ENCODE measurements at places on chromosomes 16 and 17.

GRCh38 chr17:550463-551180 is 164.0 kb downstream of the VPS53 start:
- DNase-seq: no peak

- DNase-seq: no peak
Observed at GRCh38 chr17:71330099-71330375, 790.8 kb upstream of the SOX9 start.

GRCh38 chr16:83420206-83420760 is 387.5 kb upstream of the HSBP1 start:
- DNase-seq: no peak

DNA sequence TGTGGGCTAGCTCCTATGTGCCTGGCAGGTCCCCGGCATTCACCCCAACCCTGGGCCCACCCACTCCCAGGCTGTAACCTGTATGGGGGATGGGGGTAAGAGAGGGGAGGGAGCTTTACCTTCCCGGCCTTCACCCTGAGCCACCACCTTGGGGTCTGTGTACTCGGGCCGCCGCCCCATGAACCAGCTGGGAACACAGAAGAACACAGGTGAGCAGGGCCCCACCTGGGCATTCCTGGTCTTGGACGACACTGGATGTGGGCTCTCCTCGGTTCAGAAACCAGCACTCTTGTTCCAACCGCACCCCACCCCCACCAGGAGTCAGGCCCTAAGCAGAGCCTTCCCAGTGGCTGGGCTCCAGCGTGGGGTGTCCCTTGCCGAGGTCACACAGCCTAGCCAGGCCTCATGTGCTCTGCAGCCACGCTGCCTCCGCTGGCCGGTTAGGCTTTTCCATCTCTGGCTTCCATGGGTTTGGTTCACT is 18.8 kb downstream of the B9D1 start:
- DNase-seq: no peak

DNA sequence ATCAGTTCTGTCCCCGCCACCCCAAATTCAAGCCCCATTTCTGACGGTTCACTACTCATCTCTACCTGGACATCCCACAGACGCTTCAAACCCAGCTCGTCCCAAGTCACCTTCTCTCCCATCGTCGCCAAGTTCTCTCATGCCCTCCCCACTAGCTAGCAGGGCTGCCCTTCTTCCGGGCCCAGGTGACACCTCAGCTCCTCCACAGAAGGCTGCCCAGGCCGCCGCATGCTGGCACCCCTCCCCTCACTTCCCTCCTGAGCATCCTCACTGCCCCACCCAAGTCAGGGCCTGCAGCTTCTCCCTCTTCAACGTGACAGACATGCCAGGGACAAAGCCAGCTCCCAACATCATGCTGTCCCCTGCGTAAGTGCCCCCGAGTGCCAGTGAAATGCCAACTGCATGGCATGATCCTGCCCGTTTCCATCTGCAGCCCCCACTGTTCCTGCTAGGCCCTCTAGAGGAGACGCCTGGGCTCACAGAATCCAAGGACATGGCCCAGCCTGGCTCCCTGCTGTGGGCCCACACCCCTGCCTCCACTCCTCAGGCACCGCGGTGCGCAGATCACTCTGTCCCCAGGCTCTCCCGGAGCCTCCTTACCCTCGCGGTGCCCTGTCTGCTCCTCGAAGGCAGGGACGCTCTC is 5.9 kb downstream of the CYB561 start:
- DNase-seq: no peak

DNA sequence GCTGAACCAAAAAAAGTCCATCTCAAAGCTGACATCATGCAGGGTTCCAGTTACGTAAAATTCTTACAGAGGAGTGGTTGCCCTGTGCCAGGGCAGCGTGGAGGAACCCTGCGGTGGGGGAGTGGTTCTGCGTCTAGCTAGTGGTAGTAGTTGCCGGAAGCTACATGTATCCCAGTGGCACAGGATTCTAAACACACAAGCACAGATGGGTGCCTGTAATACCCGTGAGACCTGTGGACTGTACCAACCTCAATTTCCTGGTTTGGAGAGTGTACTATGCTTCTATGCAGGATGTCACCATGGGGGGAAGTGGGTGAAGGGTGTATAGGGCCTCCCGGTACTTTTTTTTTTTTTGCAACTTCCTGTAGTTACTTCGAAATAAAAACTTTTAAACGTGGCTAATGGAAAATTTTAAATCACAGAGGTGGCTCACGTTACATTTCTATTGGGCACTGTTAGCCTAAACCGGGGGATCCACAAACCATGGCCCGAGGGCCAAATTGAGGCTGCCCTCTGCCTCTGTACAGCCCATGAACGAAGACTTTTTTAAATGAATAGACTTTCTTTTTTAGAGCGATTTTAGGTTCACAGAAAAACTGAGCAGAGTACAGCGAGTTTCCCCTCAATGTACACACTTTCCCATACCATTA is 38.5 kb downstream of the TBC1D16 start:
- DNase-seq: no peak

DNA sequence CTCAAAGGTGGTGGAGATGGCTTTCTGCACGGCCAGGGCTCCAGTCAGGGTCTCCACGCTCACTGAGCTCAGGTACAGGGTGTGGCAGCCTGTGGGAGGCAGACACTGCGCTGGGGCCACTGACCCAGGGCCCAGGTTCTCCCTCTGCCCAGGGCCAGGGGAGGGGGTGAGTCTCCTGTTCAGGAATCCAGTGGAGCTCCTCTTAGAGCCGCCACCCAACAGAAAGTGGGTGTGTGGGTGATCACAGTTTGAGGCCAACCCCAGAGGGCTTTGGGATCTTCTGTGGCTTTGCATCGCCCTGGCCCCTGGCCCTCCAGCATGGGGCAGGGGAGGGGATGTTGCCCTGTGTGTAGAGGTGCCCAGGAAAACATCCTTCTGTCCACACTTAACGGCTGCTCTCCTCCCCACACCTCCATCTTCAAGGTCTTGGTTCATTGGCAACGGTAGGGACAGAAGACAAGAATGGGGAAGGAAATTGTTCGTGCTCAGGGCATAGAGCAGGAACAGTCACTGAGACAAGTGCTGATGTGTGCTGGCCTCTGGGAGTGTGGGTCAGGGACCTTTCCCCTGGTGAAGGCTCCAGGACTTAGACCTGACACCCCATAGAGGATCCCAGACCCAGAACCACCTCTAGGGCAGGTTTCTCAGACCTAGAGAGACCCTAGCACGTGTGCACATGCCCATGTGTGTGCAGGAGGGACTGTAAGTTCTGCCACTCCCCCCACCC is 21.5 kb downstream of the TNS4 start:
- no peak for DNase-seq

DNA sequence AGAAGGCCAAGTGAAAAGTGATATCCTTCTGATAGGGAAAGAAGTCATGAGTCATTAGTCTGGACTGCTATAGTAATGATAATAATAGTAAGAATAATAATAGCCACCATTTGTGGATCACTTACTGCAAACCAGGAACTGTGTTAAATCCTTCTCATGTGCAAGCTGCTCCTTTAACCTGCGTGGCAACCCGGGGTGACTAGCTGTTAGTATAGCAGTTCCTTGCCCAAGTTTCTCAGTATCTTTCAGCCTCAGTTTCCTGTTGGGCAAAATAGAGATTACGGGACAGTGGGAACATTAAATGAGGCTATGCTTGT is 129.5 kb downstream of the CDH13 start:
- DNase-seq: no peak

DNA sequence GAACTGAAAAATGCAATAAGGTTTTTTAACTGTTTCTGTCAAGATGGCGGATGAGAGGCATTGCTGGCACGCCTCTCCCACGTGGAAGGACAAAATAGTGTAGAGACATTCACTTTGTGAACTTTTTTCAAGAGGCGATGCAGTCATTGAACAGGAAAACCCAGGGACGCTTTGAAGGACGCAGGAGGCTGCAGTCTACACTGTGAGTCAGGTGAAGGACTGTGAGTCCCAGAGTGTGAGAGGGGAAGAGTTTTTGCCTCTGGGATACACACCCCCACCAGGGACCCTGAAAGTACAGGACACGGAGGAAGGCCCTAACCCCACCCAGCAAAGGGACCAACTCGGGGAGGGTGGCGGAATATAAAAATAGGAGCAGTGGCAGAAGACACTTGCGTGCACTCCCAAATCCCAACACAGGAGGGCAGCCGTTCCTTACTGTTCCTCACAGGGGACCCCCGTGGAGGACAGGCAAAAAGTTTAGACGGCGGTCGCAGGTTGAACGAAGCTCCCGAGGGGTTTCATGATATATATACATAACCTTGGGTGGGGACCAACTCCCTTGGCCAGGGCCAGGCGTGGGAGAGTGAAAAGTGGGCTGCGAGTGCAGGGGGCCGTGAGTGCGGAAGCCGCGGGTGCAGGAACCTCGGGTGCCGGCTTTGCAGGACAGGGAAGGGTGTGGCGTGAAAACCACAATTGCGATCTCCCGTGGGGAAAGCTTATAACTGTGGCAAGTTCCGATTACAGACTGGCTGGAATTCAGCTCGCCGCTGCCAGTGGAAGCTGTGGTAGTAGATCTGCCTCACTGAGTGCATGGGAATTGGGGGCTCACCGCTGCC is 82.0 kb upstream of the ALOX12 start:
- DNase-seq: peak; percentile 50

DNA sequence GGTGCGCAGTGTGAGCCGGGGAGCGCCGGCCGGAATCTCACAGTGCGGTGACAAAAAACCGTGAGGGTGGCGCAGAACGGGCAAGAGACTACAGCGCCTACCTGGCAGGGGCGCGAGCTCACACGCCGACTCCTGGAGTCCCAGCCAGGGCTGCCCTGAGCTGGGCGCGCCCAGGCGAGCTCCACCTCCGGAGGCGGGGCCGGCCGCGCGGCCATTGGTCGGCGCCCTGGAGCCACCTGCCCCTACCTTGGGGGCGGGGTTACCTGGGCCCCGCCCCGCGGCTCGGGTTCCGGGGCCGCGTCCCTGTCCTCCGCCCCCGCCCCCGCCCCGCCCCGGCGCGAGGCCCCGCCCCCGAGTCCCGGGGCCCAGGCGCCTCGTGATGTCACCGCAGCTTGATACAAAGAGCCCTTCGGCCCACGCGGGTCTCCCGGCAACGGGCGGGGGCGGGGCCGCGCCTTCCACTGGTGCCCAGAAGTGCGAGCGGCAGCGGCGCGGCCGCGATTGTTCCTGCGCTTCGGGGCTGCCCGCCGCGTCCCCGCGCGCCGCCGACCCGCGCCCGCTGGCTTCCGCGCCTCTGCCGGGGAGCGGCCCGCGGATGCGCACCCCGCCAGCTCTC is 96.3 kb downstream of the RAB11FIP4 start:
- peak; percentile 99 for DNase-seq

DNA sequence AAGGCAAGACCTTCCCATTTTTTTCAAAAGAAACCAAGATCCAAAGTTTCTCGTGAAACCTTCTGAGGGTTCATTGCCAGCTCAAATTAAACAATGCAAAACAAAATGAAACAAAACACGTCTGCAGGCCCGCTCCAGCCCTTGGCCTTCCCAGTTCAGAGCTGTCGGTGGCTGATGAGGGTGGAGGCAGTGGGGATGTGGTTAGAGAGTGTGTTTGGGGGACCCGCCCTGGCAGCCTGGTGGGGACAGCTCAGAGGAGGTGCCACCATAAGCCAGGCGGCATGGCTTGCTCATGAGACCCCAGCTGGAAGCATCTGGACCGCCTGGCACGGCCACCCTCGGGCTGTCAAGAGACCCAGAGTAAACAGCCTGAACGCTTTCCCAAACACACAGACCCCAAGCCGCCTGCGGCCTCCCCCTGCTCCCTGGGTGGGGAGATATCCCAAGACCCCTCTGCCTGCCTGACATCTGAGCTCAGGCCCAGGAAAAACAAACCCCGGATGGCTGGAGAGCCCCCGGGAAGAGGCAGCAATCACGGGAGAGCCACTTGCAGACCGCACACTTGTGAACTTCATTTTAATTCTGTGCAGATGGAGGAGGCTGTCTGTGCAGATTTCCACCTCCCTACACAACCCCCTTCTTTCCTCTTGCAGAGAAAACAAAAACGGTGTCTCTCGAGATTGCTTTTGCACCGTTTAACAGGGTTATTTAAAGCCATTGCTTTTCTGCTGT is 35.4 kb upstream of the LITAF start:
- no peak for DNase-seq

DNA sequence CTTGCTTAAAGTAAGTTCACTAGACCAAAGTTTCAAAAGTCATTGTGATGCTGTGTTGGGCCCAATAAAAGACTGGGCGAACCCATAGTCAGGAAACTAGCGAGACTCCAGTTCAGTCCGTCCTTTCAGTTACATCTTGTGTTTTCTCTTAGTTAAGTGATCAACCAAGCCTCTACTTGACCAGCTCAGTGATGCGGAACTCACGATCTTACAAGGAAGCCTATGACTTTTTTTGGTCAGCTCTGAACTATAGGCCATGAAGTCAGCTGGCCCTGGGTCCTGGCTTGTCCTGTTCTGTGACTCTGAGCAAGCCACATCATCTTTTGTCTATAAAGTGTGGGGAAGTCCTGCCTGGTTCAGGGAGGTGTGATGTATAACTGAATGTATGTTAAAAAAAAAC is 21.7 kb upstream of the WSCD1 start:
- no peak for DNase-seq

GRCh38 chr17:44065668-44066203 is 735 bp downstream of the LSM12 start:
- DNase-seq: no peak

DNA sequence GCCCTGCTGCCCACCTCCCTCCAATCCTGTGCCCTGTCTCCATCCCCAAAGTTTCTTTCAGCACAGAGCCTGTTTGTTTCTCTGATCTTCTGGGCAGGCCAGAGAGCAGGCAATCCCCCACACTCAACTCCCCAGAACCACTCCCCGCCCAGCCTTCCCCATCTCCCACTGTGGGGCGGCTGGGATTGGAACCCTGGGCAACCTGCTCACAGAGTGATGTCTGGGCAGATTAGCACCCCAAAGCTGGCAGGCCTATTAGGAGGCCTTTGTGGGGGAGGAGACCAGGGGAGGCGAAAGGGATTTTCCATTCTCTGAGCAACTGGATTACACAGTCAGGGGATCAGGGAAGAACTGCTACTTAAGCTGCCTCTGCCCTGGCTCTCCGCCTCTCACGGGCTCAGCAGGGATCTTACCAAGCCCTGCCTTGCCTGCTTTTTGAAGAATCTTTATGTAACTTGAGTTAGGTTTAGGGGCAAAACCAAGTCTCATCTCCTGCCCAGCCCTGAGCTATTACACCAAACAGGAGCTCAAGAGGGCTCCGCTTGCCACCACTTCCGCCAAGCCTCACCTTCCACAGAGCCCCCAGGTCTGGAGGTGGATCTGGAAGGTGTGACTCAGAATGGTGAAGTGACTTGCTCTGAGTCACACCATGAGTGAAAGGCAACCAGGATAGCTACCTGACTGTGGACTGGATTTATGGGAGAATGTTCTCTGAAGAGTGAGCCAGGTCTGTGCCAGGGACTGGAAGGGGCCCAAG is 16.0 kb upstream of the LHX1 start:
- no peak for DNase-seq

- DNase-seq: no peak
Observed at GRCh38 chr16:87409781-87410180, 17.6 kb downstream of the MAP1LC3B start.

- DNase-seq: no peak
Observed at GRCh38 chr16:76265434-76266045, 11.7 kb upstream of the CNTNAP4 start.

GRCh38 chr17:77617516-77617915 is 341.0 kb upstream of the TNRC6C start:
- DNase-seq: no peak

GRCh38 chr16:31382485-31383161 is 10.5 kb upstream of the ITGAD start:
- no peak for DNase-seq

- no peak for DNase-seq
Observed at GRCh38 chr16:30724641-30725417, 23.4 kb upstream of the PHKG2 start.

- no peak for DNase-seq
Observed at GRCh38 chr17:51493206-51493605, 232.9 kb downstream of the UTP18 start.

Data from activated naive CD4-positive, alpha-beta T cell (primary cell).